ENCODE measurements at places on chromosomes 2 and 18.

- no peak for DNase-seq
Observed at GRCh38 chr18:61350578-61350977, 17.3 kb downstream of the CDH20 start.

DNA sequence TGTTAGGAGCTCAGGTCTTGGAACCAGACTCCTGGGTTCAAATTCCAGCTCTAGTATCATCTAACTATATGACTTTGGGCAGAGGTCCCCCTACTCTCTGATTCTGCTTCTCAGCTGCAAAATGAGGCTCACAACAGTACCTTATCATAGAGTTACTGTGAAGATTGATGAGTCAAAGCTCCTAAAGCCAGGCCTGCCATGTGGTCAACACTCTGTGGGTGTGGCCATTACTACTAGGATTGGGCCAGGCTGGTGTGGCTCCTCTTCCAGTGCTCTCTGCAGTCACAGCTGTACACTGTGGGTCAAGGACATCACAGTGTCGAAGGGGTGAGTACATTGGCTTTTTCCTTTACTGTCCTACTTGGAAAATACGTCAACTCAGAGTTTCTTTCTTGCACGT, 22.6 kb downstream of the CAPN13 start:
- DNase-seq = no peak

DNA sequence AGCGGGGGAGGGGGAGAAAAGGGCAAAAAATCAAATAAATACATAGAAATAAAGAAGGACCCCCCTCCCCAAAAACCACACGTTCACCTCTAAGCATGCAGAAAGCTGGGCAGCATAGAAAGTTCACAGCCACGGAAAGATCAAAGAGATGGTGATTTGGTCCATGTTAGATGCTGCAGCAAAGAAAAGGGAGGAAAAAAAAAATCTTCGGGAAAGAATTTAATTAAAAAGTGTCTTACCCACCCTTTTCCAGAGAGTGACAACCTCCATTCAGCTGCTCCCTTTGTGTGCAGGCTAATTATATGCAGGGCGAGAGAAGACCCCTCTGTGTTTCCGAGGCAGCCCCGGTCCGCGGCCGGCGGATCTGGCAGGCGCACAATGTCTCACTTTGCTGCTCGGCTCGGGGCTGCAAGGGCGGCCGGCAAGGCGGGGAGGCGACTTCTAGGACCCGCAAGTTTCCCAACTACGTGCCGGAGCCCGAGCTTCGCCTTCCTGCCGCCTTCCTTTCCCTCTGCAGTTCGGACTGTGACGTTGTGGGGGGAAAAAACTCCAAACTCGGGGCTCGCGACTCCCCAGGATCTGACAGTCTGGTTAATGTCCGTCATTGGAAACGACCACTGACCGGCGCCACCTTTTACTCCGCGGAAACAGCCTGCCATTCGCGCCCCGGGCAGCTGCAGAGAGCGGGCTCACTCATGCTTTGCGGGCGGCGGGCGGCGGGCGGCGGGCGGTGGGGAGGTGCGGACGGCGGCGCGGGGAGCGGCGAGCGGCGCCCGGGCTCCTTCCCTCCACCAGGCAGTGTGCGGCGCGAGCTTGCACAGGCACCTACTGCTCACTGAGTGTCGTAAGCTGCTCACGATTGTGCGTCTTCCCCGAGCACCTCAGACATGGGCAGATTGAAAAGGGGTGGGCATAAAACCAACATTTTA, at the start of gene LRRTM1:
LRRTM1 (minus strand) TSS at position 844 of the 929 bp plus-strand sequence. CDS start 933 bp downstream, outside the sequence.
- DNase-seq = peak; percentile 23

GRCh38 chr18:13451213-13451540, 232.6 kb downstream of the LDLRAD4 start:
- no peak for DNase-seq

DNA sequence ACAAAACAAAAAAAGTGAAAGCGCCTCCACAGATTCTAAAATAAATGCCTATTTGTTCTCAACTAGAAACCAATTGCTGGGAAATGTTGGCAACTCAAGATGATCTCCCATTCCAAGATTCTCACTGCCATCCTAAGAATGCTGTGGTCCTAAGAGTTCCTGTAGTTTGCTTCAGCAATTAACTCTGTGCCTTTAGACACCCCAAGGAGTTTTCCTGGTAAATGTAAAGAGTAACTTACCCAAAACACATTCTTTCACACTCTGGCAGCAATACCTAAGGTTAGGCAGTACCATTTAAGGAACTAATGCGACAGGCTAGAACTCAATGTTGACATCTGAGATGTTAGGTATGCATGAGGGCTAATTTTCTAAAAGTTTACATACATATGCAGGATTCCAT, 58.8 kb upstream of the TANK start:
- no peak for DNase-seq

- DNase-seq = no peak
Observed at GRCh38 chr2:111904726-111905474, 6.5 kb downstream of the MERTK start.

- DNase-seq = no peak
Observed at GRCh38 chr2:18559531-18560030, 872 bp downstream of the RDH14 start.

DNA sequence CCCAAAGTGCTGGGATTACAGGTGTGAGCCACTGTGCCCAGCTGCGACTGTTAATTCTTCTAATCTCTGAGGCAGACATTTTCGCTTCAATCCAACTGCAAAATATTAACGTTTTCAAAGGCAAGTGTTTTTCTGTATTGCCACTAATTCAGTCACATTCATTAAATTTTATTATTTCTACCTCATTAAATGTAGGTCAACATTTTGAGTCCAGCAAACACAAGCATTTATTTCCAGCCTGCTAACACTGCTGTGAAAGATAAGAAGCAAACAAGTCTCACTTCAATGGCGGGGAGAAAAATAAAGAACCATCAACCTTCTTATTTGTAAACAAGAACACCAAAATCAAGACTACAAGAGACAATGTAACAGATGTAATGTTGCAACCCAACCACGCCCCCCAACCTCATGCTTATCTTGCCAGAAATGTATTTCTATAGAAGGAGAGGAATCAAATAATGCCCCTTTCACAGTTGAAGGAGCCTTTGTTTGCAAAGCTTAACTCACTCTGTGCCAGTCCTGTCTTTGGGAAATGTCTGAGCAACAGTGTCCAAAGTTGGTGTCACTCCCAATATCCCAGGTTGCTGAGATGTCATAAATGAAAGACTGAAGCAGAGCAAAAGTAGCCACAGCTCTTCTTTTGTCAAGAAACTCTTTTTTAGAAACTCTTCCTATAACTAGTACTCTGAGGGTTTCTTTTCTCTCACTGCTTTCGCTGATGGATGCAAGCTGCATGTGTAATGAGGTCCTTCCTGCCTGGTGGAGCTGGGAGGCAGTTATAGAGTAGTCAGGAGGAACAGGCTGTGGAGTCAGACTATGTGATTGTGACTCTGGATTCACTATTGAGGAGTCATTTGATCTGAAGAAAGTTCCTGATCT, 8.6 kb downstream of the DOCK10 start:
- DNase-seq = no peak

DNA sequence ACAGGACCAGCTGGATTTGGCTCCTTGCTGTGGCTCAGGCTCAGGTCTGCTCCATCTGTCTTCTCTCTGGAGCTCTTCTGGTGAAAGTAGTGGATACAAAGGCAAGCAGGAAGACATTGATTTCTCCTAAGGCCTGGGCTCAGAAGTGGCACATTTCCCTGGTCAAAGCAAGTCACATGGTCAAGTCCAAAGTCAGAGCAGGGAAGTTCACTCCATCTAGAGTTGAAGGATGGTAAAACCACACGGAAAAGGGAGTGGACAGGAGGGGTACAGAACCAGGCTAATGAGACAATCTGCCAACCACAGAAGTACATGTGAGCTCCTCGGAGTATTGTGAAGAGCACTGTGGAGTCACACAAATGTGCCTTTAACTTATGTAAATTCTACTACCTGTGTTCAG, 66.1 kb downstream of the MARCO start:
- DNase-seq = no peak
